Activated T-helper 1 cell treated with anti-CD3 and anti-CD28 coated beads, Interleukin-2, amount 50 U/mL, for 16 hours (primary cell): ENCODE measurements at places on chromosomes 12 and 14.

GRCh38 chr14:43249116-43249515, 1258.0 kb downstream of the FSCB start:
- no peak for DNase-seq

DNA sequence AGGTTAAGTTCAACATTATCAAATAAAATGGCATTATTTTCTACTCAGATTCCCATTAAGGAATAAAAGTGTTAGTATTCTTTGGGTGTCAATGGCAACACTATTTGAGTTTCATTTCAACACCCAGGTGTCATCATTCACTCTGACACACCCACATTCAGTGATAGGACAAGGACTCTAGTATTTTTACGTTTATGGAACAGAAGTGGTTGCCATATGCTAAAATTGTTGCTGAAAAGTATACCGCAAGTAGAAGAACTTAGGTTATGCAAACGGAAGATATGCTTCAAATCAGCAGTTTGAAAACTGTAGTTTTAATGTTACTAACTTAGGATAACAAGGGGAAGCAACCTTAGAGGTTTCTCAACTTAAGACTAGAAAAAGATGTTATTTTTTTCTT, 20.0 kb upstream of the SGPP1 start:
- no peak for DNase-seq

GRCh38 chr12:52836491-52837412, 2.6 kb upstream of the KRT79 start:
- no peak for DNase-seq

- no peak for DNase-seq
These were observed 139.1 kb upstream of the C14orf180 start for GRCh38 chr14:104440297-104440956.

DNA sequence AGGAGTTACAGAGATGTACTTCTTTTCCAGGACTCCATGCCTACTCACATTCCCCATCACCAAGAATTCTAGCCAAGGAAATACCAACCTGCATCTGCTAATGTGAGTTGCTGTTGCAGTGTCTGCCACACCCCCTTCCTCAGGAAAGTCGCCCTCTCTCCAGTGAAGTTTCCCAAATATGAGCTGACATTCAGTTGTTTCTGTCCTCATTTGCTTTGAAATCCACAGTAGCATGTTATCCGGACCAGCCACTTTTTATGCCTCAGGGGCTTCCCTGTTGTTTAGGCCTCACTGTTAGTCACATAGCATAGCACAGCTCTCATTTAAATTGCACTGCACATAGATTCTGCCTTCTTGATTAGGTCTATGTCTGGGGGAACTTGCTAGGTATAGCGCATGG, 212.4 kb downstream of the EGLN3 start:
- DNase-seq, result no peak

DNA sequence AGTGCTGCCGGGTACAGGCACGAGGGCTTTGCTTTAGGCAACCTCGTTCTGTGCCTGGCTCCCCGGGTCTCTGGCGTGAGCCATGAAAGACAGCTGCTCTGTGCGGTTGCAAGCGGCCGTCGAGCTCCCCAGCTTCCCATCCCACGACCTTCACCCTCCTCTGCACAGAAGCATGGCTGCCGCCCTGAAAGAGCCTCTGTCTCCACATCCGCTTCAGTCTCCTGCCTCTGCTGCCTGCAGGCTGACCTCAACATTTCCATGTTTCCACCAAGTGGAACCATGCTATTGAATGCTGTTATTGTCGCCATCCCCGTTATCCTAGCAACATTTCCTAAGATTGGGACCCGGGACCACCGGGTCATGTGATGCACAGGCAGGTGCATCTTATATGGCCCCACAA, 57.1 kb downstream of the KDM2B start:
- no peak for DNase-seq

GRCh38 chr12:122021193-122021821, 377 bp upstream of the BCL7A start:
- no peak for DNase-seq

DNA sequence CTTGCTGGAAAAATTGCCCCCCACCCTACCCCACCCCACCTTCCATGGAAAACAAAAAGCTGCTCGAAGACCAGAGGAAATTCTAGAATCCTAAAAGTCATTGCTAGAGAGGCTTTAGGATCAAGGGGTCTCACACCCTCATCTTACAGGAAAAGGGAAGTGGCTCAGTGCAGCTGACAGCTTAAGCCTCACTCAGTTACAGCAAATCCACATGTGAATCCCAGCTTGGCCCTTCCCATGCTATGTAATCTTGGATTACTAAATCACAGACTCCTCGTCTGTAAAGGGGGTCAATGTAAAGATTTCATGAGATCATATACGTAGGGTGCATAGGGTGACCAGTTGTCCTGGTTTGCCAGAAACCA, 25.9 kb downstream of the CMKLR1 start:
- no peak for DNase-seq

DNA sequence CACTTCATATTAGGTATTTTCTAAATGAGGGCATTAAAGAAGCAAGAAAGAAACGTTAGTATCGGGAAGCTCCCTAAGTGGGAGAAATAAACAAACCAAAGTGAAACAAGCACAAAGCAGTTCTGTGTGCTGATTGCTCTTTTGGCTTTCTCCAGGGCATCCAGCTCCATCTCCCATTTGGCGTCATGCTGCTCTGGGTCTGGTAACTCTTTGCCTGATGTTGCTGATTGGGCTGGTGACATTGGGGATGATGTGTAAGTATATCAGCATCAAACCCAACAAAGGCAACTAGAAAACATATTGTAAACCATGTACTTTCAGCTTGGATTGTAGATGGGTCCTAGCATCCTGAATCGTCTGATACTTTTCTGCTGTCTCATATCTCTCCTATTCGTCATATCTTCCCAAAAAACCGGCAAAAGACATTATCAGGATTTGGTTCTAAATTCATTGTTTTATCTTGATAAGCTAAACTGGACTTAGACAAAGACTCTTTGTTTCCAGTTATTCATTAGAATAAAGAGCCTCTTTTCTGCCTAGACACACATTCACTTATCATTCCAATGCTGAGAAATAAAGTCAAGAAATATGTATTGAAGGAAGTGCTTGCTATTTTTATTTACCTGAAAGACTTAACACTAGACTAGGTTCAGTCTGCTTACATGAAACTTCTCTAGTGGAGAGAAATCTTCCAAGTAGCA, 2.4 kb downstream of the CLEC12B start:
- DNase-seq, result no peak

DNA sequence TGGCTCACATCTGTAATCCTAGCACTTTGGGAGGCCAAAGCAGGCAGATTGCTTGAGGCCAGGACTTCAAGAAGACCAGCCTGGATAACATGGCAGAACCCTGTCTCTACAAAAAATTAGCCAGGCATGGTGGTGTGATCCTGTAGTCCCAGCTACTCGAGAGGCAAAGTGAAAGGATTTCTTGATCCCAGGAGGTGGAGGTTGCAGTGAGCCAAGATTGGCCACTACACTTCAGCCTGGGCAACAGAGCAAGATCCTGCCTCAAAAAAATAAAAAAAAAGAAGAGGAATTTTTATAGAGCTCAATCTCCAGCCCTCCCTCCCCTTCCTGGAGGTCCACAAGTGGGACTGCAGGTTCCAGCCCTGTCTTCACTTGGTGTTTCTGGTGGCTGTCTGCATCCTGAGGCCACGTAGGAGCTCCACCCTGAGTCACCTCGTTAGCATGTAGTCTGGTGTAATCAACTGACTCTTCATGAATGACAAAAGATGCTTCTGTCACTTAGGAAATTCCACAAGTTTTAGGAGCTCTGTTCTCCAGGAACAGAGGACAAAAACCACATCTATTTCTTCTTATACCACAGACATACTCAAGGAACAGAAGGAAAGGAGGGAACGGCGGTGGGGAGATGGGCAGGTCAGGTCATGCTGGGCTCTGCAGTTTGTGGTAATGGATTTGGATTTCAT, 16.2 kb downstream of the CCDC62 start:
- no peak for DNase-seq

DNA sequence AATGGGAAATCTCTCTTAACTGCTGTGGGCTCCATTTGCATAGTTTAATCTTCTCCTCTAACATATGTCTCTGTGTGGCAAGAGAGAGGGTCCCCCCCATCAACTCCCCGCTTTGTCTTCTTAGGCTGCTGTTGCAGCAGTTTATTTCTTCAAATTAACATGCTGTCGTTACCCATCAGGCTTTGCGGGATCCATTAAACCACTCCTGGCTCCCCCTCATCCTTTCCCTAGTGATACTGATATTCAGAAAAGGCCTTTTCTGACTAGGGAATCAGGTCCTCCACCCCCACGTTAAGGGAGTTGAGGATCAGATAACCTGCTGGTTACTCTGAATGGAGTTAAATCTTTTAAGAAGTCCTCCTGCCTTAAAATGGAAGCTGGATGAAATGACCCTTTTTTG, 15.2 kb downstream of the GPR84 start:
- no peak for DNase-seq

GRCh38 chr12:113766131-113766878, 199.8 kb downstream of the RBM19 start:
- no peak for DNase-seq

DNA sequence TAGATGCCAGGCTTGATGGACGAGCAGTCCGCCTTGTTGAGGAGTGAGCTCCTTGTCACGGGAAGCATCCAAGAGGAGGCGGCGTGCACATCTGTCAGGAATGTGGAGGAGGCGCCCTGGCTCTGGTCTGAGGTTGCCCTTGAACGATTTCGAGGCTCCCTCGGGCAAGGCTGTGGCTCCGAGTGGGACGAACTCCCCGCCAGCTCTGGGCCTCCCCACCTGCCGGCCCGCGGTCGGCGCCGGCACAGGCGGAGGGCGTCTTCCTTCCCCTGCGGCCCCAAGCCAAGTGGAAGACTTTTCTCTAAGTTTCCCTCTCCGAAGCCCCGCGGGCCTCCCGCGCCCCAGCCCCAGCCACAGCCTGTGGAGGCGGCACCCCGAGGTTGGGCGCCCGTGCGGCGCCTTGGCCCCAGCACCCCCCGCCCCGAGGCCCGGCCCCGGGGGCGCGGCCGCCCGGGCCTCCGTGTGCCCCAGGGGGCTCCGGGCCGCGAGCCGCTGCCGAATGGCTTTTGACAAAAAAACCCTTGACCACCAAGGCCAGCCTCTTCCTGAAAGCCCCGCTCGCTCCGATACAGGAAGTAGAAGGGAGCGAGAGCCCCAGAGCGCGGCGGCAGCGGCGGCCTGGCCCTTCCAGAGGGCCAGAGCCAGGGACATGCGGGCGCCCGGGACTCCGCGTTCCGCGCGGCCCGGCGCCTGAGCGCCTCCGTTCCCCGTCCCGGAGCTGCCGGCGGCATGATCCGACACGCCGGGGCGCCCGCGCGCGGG, at the start of gene RIN3:
TSS of gene RIN3 (plus strand) at position 578 of the 762 bp plus-strand sequence. CDS start at position 730, 152 bp downstream.
- DNase-seq, result peak; percentile 13

DNA sequence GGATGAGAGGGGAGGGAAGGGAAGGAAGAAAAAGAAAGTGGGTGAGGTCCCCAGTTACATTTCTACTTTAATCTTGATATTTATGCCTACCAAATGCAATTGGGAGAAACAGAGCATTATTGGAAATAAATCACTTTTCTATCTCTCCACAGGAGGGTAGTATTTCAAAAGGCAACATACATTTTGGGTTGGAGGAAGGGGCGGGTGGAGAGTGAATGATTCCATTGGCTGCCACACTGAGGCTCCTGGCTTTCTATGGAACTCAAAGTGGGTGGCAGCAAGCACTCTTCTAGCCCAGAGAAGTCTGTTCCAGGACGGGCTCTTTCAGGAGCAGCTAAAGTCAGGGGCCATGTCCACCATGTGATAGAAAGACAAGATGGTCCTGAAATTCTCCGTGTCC, 441.3 kb downstream of the DAD1 start:
- no peak for DNase-seq

DNA sequence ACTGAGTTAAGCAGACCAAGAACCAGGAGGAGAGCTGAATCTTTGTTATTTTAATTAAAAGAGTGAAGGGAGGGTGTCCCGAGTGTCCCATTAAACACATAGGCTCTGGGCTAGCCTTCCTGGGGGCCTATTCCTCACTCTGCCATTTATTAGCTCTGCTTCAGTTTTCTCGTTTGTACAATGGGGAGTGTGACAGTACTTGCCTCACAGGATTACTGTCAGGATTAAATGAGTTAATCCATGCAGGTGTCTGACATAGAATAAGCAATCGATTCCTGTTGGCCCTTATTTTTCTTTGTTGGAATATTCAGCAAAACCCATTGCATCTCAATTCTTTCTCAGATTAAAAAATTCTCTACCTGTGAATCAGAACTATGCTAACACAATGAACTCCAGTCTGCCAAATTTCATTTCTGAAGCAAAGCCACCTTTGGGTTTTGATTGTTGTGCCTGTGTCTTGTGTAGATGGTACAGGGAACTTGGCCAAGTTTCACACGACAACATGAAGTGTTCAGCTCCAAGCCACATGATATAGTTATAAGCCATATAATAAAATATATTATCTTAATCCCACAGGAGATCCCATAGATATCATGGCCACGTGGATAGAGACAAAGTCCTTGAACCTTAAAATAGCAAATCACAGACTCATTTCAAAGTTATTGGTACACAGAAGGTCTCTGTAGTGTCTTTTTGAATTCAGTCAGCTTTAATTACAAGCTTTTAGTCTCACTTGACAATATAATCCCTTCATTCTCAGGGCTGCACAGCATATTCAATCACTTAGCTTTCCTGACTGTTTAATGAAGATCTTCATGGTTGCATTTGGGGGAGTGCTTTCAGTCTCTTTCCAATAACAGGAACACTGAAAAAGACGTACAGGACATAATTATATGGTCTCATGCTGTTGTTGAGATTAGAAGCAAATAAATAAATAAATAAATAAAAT, 34.4 kb upstream of the CRY1 start:
- DNase-seq, result no peak

- DNase-seq, result no peak
These were observed 29.5 kb upstream of the RHOJ start for GRCh38 chr14:63174760-63175191.

DNA sequence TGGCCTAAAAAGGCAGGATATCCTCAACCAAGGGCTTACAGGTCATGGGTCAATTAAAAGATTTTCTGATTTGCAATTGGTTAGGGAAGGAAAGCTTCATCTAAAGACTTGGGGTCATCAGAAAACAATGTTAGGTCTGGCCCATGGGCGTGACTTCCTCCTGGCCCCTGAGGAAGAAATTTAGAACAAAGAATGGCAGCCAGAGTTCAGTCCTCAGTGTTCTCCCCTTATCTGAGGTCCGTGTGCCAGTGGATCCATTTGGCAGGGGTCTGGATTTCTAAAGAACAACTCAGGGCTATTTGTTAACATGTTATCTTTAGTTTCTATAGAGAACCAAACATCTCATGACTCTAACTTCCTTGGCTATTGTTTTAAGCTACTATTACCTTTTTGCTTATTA, 27.8 kb upstream of the NFYB start:
- no peak for DNase-seq
